ENCODE measurements at places on chromosomes 7 and 10.

DNA sequence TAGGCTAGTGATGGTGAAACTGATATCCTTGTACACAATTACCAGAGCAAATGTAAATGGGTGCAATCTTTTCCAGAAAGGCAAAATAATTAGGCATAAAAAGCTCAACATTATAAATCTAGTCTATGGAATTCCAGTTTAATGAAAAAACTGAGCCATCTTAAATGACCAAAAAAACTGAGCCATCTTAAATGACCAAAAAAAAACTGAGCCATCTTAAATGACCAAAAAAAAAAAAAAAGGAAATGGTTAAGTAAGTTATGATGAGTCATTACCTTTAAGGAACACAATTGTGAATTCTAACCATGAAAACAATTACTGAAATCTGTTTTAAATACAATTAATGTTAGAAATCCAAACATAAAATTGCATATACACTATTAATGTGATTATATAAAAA lies 25.3 kb downstream of the USP6NL start:
- no peak for DNase-seq

- no peak for DNase-seq
Measured at GRCh38 chr10:79139124-79139835, 70.5 kb downstream of the ZMIZ1 start.

GRCh38 chr10:44056967-44057805 lies 327.7 kb downstream of the CXCL12 start:
- DNase-seq: no peak

DNA sequence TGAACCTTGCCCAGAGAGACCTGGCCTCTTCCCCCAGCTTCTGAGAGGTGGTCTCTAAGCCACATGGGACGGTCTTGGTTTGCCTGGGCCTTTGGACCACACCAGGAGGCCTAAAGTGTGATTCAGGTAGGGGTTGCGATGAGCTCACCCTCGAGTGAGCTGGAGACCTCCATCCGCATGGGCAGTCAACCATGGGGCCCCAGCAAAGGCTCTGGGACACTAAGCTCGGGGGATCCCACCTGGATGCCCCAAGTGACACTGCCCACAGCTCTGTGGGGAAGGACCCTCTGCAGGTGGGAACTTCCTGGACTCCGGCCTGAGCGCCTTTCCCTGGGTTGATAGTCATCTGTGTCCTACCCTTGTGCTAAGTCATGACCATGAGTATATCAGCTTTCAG lies 57.1 kb upstream of the FAM20C start:
- no peak for DNase-seq

DNA sequence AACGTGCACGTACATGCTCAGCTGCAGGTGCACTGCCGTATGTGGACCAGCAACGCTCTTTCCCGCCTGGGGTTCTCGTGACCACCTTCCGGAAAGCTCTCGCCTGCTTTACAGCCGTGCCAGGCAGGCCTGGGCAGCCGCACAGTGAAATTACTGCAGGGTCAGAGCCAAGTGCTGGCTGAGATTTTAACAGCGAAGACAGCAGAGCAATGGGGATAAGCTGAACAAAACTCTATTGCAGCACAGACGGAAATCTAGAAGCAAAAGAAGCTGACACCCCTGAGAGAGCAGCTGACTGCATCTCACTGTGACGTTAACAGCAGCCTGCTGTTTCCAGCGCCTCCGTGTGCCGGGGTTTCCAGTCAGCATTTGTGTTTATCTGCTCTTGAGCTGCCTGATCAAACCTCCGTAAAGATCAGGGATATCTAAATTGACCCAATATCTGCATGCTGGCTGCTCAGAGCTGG lies 179.0 kb downstream of the DIP2C start:
- DNase-seq: no peak

- DNase-seq: no peak
Measured at GRCh38 chr7:24050991-24051560, 232.9 kb upstream of the NPY start.

DNA sequence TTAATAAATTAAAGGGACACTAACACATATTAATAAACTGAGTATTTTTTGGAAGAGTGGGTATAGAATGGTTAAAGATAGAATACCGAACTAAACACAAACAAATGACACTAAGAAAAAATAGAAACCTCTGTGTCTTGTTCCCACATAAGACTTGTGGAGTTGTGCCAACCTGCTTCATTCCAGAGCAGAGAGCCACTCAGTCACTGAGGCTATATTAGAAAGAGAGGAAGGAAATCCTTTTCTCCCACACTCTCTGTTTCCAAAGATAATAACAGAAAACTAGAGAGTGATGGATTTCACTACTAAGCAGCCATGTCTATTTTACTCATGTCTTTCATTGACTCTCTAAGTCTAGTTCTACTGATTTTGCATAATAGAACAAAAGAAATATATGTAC lies 26.0 kb downstream of the CTNNA3 start:
- DNase-seq: no peak

DNA sequence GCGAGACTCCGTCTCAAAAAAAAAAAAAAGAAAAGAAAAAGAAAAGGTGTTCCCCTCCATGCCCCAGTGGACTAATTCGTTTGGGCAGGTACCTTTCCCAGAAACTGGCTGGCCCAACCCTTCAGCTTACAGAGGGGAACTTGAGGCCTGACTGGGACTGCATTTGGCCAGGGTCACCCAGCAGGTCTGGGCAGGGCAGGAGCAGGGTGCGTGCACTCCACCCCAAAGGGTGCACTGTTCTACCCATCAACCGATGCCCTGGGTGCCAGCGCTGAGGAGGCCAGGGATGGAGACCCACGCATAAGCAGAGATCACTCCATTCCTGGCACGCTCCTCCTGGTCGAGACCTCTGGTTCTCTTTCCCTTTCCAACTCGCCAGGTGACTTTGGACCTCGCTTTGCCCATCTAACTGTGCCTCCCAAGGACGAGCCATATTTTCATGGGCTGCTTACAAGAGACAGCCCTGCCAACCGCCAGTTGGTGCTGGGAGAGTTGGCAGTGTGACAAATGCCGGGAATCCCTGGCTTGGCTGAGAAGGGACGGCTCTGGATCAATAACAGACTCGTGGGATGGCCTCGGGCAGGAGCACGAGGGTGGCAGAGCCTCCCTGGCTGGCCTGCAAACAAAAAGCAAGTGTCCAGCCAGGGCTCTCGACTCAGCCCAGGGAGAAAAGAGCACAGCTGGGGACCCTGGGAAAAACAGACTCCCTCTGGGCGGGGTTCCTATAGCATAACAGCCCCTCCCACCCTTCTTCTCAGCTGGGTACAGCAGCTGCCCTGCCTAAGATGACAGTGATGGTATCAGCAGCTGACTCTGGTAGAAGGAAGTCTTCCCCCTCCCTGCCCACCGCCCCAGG lies 7.9 kb downstream of the HSPB1 start:
- no peak for DNase-seq

DNA sequence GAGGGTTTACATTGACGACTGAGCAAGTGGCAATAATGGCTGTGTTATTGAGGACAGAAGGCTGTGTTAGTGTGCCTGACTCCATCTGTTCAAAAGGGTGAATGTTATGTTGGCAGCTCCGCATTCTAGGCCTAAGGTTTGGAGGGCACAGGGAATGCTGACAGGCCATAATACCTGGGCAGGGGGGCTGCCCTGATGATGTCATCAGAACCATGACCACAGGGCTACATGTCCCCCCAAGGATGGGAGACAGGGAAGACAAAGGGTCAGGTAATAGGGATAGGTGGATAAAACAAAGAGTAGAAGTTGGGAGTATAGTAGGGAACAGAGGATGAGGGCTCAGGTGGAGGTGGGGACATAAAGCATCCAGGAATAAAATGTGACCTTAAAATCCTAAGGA lies 1.8 kb upstream of the PPP3CB start:
- DNase-seq: no peak

GRCh38 chr7:42068554-42069280 lies 168.3 kb downstream of the GLI3 start:
- no peak for DNase-seq

DNA sequence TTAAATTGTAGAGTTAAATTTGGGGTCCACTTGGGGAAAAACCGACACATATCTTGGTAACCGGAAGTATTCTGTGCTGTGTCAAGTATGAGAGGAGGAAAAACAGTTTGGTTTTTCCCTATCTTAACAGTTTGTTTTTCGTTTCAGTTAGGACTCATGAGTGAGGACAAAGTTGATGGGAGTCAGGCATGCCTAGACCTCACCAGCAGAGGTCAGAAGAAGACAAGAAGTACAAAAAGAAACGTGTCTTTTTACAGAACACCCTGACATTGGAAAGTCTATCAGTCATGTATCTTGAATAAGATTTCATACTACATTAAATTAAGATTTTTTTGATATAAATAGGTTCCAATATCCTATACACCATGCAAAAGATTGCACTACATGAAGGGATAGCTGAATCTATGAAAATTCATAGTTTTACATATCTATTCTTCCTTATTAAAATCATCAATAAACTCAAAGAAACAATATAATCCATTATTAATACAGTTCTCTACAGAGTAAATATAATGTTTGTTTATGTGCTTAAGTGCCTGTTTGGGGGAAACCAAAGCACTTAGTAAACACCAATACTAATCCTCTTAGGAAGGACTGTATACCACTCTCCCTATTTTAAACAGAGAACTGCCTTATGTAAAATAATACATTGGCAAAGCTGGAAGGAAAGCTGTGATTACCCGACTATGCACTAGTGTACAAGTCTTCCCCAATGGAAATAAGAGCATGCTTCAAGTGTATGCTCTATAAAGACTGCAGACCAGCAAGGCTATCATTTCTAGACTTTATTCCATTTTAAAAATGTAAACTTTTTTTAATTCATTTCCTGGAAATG lies 95.6 kb downstream of the USP6NL start:
- DNase-seq: no peak

DNA sequence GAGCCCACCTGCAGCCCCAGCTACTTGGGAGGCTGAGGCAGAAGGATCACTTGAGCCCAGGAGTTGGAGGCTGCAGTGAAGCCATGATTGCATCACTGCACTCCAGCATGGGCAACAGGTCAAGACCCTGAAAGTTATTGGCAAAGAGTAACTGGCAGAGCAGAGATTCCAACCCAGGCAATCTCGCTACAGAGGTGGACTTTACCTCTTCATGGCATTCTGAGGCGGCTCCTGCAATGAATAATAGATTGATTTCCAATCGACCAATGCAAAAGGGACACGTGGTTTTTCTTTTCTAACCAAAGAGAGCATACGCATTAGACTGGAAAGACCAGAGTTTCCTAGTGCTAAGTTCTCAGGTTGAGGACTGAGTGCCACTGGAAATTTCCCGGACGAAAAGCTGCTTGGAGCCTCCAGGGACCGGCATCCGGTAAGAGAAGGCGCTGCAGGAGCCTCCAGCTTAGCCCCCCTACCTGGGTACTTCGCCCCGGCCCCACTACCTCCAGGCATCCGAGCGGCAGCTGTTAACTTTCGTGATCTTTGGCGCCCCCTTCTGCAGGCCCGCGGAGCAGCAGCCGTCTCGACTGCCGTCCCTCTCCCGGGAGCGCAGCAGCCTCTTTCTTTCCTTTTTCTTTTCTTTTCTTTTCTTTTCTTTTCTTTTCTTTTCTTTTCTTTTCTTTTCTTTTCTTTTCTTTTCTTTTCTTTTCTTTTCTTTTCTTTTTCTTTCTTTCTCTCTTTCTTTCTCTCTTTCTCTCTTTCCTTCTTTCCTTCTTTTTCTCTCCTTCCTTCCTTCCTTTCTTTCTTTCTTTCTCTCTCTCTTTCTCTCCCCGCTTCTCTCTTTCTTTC lies 4.1 kb downstream of the MBLAC1 start:
- no peak for DNase-seq

- no peak for DNase-seq
Measured at GRCh38 chr7:134954197-134955082, 31.9 kb upstream of the AGBL3 start.

DNA sequence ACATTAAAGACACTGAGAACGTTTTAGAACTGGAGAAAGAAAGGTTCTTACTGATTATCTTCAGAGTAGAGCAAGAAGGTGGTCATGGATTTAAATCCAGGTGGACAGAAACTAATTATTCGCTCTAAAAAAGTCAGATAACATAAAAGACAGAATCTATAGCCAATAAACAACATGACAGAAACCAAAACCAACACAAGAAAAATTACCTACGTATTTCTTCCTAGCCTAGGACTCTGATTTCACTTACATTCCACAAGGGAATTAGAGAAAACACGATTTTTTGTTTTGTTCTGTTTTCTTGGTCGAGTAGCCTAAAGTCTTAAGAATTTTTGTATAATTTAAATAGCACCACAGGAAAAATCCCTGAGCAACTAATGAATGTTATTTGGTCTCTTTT lies 15.1 kb downstream of the CPA1 start:
- DNase-seq: no peak

DNA sequence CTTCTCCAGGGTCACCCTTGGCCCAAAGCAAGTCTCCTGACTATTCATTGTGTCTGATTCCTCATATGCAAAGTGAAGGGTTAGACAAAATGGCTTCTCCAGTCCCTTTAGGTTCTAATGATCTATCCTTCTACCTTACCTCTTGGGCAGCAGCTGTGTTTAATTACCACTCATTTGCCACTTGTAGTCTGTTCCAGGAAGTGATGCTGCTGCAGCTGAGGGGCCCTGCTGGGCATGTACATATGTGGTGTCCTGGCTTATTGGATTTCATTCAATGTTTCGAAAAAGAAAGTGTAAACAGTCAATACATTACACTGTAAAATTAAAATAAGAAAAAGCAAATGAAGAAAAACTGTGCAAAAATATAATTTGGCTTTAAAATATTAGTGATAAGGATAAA lies 36.6 kb downstream of the SCIN start:
- no peak for DNase-seq

DNA sequence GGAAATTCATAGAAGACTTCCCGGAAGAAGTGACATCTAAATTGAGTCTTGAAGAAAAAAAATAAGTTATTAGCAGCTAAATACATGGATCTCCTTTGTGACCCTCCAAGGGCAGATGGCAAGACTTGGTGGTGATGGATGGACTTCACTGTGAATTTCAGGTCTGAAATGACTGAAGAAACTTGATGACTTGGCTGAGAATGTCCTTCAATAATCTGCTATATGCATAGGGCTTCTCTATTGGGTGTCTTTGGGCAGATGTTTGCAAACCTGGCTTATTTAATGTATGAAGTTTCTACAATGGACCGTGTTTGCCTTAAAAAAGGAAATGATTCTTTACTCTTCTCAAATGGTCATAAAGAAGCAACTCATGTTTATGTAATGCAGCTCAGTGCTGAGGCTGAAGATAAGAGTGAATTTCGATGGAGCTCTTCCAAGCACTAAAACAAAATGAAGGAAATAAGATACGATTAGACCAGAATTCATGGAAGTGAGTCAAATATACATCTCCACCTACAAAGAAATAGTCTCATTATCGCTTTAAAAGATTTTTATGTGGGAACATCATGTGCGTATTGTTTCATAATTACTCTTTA lies 116.6 kb upstream of the WDR11 start:
- DNase-seq: no peak

- no peak for DNase-seq
Measured at GRCh38 chr10:115163129-115163528, 70.0 kb downstream of the ATRNL1 start.

GRCh38 chr7:91674470-91674869 lies 206.0 kb downstream of the MTERF1 start:
- DNase-seq: no peak

DNA sequence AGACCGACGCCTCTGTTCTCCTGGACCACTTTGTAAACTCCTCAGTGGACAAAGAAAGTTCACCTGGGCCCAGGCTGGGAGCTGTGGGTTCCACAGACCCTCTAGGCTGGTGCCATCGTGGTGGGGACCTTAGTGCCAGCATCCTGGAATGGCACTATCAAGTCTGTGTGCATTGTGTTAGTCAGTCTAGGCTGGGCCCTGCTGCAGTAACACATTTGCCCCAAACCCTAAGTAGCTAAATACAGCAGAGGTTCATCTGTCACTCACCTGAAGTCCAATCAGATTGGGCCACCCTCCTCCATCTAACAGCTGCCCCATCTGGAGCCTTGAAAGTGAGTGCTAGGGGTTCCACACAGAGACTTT lies 110.8 kb downstream of the RGS10 start:
- no peak for DNase-seq
